ENCODE measurements at places on chromosomes 2 and 18. TPM values are rescaled to one million over a fixed set of nuclear protein-coding genes. Genes with fewer than 3 reads are reported as not detected.
A peak's percentile ranks its signal among the peaks of the same experiment; 100 is the strongest.

DNA sequence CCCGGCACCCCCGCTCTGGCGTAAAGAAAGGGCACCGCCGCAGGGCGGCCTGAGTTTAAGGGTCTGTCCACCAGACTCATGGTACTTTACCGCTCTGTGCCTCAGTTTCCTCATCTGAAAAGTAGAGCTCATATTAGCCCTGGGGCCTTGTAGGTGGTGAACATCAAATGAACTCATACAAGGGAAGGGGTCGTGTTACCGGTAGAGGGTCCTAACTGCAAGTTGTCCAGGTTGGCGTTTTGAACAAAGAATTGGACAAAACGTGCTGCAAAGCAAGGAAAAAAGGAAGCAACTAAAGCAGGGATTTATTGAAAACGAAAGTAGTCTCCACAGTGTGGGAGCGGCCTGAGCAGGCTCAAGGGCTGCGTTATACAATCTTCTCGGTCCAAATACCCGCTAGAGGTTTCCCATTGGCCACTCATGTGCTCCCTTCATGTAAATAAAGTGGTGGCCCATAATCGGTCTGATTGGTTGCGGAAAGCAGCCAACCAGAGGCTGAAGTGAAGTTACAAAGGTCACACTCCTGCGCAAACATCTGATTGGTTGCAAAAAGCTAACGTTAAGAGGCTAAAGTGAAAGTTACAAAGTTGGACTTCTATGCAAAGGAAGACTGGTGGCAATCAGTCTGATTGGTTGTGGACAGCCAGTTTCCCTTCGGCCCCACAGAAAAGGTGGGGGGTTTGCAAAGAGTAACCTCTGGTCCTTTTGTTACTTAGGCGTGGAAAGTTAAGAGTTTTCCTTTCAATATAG lies 80.7 kb upstream of the LDLRAD4 start:
- no peak for DNase-seq

The ALK gene
- total RNA-seq = not detected

DNA sequence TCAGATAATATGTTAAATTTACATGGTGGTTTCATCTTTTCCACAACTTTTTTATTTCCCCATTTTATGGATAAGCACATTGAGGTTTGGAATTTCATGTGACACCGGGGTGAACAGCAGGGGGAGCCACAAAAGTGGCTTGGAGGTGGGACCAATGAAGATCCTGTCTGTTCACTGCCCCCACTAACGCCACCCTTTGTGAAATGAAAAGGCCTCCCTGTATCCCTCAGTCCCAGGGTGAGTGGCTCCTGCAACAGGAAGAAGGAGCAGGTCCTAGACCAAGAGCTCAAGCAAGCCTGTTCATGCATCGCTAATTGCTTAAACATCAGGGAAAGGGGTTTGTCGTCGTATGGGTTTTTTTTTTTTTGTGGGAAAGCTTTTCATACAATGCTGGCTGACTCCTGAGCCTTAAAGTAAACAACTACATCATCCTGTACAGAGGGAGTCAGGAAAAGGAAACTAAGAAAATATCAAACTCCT lies 267.8 kb upstream of the EPAS1 start:
- peak; percentile 53 for DNase-seq

GRCh38 chr2:161422816-161423403 lies 6.8 kb downstream of the TBR1 start:
- DNase-seq = no peak

The TRPM8 gene
- under 0.01 TPM for total RNA-seq

- DNase-seq = no peak
Observed at GRCh38 chr2:168190590-168191336, 56.6 kb downstream of the STK39 start.

The ABCG5 gene
- not detected for total RNA-seq

DNA sequence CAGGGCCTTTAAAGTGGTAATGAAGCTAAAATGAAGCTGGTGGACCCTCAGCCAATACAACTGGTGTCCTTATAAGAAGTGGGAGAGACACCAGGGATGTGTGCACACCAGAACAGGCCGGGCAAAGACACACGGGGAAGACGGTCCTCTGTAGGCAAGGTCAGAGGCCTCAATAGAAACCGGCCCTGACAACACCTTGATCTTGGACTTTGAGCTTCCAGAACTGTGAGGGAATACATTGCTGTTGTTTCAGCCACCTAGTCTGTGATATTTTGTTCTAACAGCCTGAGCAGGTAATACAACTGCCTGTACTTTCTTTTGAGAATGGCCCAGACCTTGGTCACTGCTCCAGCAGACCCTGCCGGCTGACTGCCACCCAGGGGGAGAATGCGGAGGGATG lies 65.6 kb upstream of the FZD7 start:
- DNase-seq = no peak

GRCh38 chr2:7813541-7814292 lies 868.1 kb upstream of the ID2 start:
- DNase-seq = peak; percentile 25

The ECEL1 gene
- not detected for total RNA-seq

The ANKRD62 gene
- not detected for total RNA-seq

All from mammary epithelial cell (primary cell).